ENCODE measurements at places on chromosomes 6 and 20. TPM values are rescaled to one million over a fixed set of nuclear protein-coding genes. Genes with fewer than 3 reads are reported as not detected.

GRCh38 chr6:131765081-131765803 lies 42.6 kb upstream of the ENPP1 start:
- DNase-seq = no peak

GRCh38 chr20:4711511-4711910 lies 10.2 kb upstream of the PRND start:
- no peak for DNase-seq

GRCh38 chr6:10640412-10640811 lies 54.0 kb downstream of the C6orf52 start:
- no peak for DNase-seq

DNA sequence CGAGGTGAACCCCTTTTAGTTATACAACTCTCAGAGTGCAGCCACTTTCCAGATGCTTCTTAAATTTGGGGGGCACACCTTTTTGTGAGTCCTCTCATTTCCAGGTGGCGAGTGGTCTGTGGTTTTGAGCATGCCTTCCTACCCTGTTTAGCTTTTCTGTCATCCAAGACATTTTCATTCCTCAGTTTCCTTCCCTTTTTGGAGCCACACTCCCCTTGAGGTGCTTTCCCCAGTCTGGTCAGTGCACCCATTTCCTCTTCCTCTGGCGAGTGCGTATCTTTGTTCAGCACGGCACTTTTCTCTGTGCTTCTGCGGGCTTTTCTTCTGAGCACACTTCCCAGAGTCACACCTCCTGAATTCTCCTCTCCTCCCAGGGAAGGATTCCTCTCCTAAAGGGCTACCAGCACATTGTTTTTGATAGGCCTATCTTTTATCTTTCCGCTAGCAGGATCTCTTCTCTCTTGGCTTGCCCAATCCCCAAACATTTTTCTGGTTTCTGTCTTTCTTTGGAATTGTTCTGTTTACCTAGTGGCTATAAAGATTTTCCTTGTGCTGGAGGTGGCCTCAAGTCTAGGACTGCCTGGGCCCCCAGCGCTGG lies 1.4 kb downstream of the PHF20 start:
- no peak for DNase-seq

DNA sequence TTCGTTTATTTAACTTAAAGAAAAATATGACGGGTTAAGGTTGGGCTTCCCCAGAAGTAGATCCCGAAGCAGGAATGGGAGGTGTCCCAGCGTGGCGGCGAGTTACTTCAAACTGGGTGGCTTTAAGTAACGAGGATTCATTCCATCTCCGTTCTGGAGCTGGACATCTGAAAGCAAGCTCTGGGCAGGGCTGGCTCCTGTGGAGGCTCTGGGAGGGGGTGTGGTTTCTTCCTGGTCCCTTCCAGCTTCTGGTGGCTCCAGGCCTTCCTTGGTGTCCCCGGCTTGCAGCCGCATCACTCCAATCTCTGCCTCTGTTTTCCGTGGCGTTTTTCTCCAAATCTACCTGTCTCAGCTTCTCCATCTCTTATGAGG lies 47.3 kb upstream of the BHLHE23 start:
- DNase-seq = no peak

- DNase-seq = no peak
These were observed 242.6 kb upstream of the ARID1B start for GRCh38 chr6:156534594-156534993.

The FABP7 gene
- not detected for total RNA-seq

The GHRH gene
- total RNA-seq = not detected

The ULBP2 gene
- total RNA-seq = 19.0 TPM

GRCh38 chr6:29892696-29893095 lies 49.6 kb upstream of the HLA-A start:
- no peak for DNase-seq

The TRIM31 gene
- not detected for total RNA-seq

GRCh38 chr20:56451056-56451765 lies 17.2 kb upstream of the RTF2 start:
- no peak for DNase-seq

The ZNF311 gene
- 0.05 TPM for total RNA-seq

The DNAH8 gene
- total RNA-seq = 0.06 TPM

GRCh38 chr20:61369731-61370520 lies 117.9 kb downstream of the CDH4 start:
- no peak for DNase-seq

DNA sequence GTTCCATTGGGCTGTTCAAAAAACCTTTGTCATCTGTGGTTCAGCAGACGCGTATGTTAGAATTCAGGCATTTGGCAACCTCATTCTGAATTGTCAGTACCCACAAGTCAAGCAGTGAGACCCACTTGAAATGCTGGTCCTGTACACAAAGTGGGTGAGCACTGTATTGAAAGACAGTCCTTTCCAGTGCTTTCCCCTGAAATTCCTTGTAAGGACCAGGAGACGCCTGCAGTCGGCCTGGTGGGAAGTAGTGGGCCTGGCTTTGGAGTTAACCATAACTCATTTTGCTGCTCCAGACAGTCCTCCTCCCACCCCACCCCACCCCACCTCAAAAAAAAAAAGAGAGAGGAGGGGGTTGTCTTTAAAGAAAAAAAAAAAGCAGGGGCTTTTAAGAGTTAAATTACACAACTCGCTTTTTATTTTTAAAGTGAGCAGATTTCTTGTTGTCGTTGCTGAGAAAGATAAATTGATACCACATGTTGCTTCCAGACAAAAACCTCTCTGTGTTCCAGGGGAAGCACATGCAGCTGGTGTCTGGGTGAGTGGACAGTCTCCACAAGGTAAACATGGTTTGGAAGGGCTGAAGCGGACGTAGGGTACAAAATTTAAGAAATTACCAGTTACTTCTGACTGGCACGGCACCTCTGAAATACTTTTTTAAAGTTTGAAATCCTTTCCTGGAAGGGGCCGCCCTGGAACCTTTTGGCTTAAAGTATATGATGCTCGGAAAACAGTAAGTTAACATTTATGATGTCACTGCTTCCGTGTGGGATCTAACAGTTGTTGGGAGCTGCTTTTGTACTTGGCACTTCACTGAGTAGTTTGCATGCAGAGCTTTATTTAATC lies 95.3 kb downstream of the FOXO3 start:
- DNase-seq = no peak

The ASIP gene
- total RNA-seq = not detected

The KCNQ5 gene
- total RNA-seq = 1.6 TPM

The SLC22A23 gene
- 15.6 TPM for total RNA-seq

GRCh38 chr6:92892626-92893170 lies 526.7 kb downstream of the EPHA7 start:
- no peak for DNase-seq

DNA sequence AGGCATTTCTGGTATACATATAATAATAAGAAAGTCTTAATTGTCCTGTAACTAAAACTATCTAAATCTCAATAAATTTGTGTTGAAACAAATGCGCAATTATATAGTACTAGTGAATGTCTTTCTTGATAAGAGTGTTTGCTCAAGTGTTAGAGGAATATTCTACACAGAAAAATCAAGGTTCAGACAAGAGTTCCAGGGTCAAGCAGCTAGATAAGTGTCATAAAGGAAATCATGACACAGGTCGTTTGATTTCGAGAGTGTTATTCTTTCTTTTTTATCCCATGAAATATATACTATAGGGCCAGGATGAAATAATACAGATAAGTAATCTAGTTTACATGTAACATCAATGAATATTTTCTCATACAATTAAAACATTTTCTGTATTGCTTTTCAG lies 366.1 kb downstream of the UTRN start:
- DNase-seq = no peak

DNA sequence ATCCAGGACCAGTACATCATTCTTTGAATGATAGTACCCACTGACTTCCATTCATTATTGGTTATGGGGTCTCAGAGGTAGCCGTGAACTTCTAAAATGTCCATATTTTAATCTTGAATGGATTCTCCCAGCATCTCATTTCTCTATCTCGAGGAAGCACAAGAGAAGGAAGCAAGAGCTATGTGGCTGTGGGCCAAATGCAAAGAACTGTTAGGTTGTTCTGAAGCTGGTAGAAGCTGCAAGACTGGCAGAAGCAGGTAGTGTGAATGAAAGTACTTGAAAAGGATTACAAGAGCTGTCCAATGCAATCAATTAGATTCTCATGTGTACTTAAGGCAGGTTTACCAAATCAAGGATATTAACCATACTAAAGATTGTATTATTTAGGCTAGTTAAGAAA lies 1131.8 kb downstream of the GRIK2 start:
- no peak for DNase-seq

DNA sequence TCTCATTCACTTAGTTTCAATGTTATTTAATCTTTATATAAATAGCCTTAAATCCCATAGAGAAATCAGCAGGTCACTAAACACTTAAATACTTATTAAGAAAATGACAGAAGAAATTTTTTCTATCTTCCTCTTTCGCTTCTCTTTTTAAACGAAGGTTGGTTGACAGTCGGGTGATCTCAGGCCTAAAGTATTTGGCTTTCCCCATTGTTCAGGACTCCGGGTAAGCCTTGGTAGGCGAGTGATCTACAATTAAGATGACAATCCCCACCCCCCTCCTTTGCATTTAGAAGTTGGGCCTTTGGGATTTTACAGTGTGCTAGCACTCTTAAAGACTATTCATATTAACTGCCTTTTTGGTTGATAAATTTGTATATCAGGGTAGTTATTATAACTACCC lies 19.7 kb upstream of the UTRN start:
- no peak for DNase-seq

DNA sequence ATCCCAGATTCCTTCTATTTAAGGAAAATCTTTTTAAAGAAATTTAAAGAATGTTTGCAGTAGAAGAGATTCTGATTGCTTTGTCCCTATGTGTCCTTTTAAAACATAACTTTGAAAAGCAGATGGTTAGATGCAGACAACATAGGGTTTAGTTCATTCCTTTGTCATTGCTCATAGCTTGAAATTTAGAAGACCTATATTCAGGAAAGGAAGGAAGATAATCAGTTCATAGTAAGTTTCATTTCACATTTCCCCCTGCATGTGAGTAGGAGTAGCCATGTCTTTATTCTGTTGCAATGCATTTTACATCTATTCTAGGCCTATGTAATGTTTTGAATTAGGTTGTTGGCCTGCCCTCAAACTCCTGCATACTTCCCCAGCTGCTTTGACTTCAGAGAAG lies 197.9 kb upstream of the GRIK2 start:
- DNase-seq = no peak

DNA sequence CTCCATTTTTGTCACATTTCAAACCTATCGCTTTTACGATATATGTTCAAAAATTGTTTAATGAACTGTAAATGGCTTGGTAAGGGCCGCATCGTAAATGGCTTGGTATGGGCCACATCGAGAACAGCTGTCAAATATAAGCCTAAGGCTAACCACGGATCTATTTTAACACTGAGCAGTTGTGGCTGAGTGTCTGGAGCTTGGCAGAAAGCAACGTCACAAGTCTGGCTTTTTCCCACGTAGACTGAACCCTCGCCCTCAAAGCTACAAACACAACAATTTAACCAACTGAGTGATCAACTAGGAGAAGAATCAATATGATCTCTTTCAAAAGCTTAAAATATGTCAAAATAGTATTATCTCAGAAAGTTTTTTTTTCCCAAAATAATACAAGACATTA lies 71.4 kb upstream of the PRSS16 start:
- DNase-seq = no peak

- DNase-seq = no peak
These were observed 7.4 kb upstream of the PLCB1 start for GRCh38 chr20:8124639-8125038.

GRCh38 chr6:46097366-46097765 lies 32.4 kb upstream of the ENPP4 start:
- no peak for DNase-seq

DNA sequence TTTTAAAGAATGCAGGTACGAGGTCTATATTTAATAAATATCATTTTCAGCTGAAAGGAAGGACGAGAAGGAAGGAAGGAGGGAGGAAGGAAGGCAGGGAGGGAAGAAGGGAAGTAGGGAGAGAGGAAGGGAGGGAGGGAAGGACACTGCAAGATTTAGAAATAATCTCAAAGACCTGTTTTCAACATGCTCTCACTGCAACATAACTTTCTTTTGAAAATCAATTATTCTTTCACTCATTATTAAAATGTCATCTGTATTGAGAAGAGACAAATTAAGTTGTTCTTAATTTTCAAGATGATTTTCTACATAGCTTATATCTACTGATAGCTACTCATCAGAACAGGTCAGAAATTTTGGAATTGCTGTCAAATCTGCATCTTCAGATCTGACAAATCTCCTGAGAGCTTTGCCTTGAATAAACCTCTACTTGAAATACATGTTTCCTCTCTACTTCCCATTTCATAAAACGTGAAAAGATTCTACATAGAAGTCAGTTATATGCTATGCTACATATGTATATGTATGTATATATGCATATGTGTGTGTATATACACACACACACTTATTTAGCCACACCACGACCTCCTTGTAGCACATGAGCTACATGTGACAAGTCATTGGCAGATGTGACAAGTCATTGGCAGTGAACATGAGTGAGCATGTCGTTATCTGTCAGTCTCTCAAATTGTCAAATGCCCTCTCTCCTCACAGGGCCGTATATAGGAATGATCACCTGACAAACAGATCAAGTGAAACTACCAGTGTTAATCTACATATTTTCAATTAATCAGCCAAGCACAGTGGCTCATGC lies 241.6 kb downstream of the LY86 start:
- no peak for DNase-seq

The PGC gene
- not detected for total RNA-seq

DNA sequence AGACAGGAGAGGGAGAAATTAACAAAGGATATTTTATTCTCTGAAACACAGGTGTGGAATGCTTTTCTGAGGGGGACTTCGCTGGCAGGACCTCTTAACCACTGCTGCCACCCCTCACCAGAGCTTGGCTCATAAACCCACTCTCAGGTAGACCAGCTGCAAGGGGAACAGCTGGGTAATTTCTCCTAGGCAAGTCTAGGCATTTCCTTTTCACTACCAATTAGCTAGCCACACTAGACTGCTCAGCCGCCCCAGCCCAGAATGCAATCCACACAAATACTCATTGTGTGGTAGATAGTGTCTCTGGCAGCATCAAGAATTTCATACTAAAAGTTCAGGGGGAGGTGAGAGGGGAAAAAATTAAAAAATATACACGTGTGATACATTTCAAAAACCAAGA lies 267.6 kb upstream of the ID4 start:
- DNase-seq = no peak

The OLIG3 gene
- not detected for total RNA-seq

GRCh38 chr6:6492675-6493074 lies 95.8 kb upstream of the LY86 start:
- DNase-seq = no peak

The NMBR gene
- not detected for total RNA-seq

DNA sequence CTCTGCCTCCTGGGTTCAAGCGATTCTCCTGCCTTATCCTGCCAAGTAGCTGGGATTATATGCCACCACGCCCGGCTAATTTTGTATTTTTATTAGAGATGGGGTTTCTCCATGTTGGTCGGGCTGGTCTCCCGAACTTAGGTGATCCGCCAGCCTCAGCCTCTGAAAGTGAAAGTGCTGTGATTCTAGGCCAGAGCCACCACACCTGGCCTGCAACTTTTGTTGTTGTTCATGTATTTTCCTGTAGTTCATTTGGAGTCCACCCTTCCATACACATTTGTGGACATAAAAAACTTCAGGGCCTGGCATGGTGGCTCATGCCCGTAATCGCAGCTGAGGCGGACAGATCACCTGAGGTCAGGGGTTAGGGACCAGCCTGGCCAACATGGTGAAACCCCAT lies 14.5 kb downstream of the HSPA1B start:
- no peak for DNase-seq

The PRPH2 gene
- total RNA-seq = 0.15 TPM

GRCh38 chr6:106727480-106728149 lies 98.2 kb downstream of the QRSL1 start:
- no peak for DNase-seq
